ENCODE measurements at places on chromosomes 2 and 18.
A peak's percentile ranks its signal among the peaks of the same experiment; 100 is the strongest.

DNA sequence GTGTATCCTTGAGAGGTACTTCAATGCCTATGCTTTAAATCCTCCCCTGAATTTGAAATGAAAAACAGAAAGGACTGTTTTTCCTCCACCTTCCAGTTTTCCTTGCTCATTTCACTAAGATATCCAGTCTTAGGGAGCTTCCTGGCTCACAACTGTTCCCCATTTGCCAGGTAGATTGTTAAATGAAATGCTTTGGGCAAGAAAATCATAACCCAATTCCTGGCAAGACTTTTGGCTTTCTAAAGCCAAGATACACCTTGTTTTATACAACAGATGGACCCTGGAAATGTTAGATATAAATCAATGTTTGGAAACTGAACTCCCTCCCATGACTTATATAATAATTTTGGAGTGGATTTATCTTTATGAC lies 3.6 kb upstream of the CHMP3 start:
- DNase-seq, result no peak

DNA sequence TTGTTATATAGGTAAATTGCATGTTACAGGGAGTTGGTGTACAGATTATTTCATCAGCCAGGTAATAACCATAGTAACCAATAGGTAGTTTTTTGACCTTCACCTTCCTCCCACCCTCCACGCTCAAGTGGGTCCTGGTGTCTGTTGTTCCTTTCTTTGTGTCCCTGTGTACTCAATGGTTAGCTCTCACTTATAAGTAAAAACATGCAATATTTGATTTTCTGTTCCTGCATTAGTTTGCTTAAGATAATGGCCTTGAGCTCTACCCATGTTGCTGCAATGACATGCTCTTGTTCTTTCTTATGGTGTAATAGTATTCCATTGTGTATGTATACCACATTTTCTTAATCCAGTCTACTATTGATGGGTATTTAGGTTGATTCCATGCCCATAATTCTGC lies 233.7 kb upstream of the EPC2 start:
- no peak for DNase-seq

GRCh38 chr2:136384531-136385303 lies 266.8 kb upstream of the CXCR4 start:
- peak; percentile 24 for DNase-seq

- DNase-seq, result no peak
Measured at GRCh38 chr18:10376731-10377130, 77.7 kb upstream of the APCDD1 start.

DNA sequence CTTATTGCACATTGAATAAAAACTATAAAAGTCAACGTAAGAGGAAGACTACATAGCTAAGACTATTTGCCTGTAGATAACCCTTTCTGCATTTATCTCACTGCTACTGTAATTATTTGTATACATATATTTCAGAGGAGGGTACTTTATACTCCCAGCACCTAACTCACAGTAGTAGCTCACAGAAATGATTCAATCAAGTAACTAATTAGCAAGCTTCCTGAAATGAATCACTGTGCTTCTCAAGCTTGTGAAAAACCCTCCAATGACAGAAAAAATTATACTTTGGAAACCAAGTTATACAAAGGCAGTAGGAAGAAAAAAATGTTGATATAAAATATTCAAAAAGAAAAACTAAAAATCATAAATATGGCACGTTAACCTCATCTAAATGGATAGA lies 124.9 kb downstream of the NBAS start:
- no peak for DNase-seq

All from T-helper 9 cell (primary cell).